ENCODE measurements at places on chromosomes 6 and 20. TPM values are rescaled to one million over a fixed set of nuclear protein-coding genes. Genes with fewer than 3 reads are reported as not detected.

CMTR1 gene
- total RNA-seq: 23.6 TPM

STMN3 gene
- 0.69 TPM for total RNA-seq

COL21A1 gene
- 0.06 TPM for total RNA-seq

PAK5 gene
- total RNA-seq: not detected

PROCR gene
- 90.3 TPM for total RNA-seq

ADGRF4 gene
- total RNA-seq: not detected

CDH26 gene
- 0.31 TPM for total RNA-seq

ISM1 gene
- total RNA-seq: 0.06 TPM

CD93 gene
- 429 TPM for total RNA-seq

GPSM3 gene
- total RNA-seq: 3.2 TPM

REM1 gene
- not detected for total RNA-seq

SLC24A3 gene
- 0.16 TPM for total RNA-seq

IFNGR1 gene
- 80.5 TPM for total RNA-seq

KCNB1 gene
- not detected for total RNA-seq

CYP39A1 gene
- total RNA-seq: 0.97 TPM

C4A gene
- total RNA-seq: 1.5 TPM

PNPLA1 gene
- total RNA-seq: not detected

GNAS-AS1 gene
- not detected for total RNA-seq
